Activated T-helper 2 cell treated with anti-CD3 and anti-CD28 coated beads, Interferon-gamma antibody, Interleukin-2, Interleukin-4, amounts not matched to agents 10 μg/mL and 5 μg/mL and 100 μg/mL, durations not matched to agents 14 hours and 24 hours and 36 hours (primary cell): ENCODE measurements at places on chromosomes 3 and 15.

DNA sequence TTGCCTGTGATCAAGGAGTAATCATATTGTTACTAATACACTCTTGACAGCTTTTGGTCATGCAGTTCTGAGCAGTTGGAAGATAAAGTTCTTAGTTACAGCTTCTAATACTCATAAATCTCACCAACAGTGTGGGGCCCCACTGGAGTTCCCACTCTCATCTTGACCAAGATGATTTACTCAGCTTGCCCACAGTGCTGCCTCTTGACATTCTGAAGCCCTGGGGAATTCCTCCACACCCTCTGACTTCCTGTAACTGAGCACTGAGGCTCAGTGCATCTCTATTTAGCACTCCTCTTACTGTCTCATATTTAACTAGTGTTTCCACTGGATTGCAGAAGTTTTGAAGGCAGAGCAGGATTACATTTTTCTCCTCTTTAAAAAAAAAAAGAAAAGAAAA is 1.9 kb upstream of the ARL6IP5 start:
- H3K36me3 ChIP-seq: peaks cover 31% of the 10 kb centered on the region
- H3K4me1 ChIP-seq: peaks cover 53% of the 10 kb centered on the region
- H3K27ac ChIP-seq: peak overlapping the region; percentile 98

DNA sequence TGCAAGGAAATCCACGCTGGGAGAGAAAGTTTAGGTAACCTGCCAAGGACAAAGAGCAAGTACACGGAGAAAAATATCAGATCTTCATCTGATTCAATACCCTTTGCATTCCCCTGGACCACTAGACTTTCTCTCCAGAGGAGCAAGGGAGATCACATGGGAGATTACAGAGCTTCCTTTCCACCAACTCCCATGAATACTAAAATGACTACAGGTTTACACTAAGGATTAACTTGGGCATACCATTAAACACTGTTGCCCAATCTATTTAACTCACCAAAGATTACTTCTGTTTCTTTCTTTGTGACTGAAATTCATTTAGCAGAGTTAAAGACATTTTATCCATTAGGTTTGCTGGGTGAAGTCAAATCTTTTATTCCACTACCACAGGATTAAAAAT is 71.2 kb downstream of the RYK start:
- DNase-seq: no peak
- no peaks in the 10 kb centered on the region for H3K4me1 ChIP-seq

DNA sequence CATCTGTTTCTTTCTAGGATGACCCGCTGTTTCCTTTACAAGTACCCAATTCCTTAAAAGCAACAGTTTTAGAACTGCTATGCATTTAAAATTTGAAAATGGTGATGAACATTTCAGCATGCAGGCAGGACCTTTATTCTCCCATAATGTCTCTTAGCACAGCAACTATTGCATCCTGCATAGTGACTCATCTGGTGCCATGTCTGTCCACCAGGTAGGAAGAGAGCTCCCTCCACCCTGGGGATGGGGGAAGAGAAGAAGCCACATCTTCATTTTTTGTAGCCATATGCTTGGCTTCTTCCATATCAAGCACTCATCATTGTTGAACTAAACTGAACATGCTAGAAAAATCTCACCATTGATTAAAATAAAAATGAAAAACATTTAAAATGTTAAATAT is 9.9 kb downstream of the GPR15 start:
- H3K36me3 ChIP-seq: peaks cover 22% of the 10 kb centered on the region
- H3K27ac ChIP-seq: peak overlapping the region; percentile 81
- H3K4me3 ChIP-seq: no peak overlapping the region

- H3K4me3 ChIP-seq: no peak overlapping the region
- no peaks in the 10 kb centered on the region for H3K4me1 ChIP-seq
- DNase-seq: no peak
- H3K27me3 ChIP-seq: no peaks in the 10 kb centered on the region
Measured at GRCh38 chr15:46091860-46092450, 457.1 kb downstream of the SQOR start.

- H3K27ac ChIP-seq: no peak overlapping the region
- no peaks in the 10 kb centered on the region for H3K36me3 ChIP-seq
- no peak overlapping the region for H3K4me3 ChIP-seq
- no peak for DNase-seq
- no peaks in the 10 kb centered on the region for H3K4me1 ChIP-seq
- peaks cover 7% of the 10 kb centered on the region for H3K27me3 ChIP-seq
Measured at GRCh38 chr15:51114437-51115119, 19.9 kb upstream of the TNFAIP8L3 start.

DNA sequence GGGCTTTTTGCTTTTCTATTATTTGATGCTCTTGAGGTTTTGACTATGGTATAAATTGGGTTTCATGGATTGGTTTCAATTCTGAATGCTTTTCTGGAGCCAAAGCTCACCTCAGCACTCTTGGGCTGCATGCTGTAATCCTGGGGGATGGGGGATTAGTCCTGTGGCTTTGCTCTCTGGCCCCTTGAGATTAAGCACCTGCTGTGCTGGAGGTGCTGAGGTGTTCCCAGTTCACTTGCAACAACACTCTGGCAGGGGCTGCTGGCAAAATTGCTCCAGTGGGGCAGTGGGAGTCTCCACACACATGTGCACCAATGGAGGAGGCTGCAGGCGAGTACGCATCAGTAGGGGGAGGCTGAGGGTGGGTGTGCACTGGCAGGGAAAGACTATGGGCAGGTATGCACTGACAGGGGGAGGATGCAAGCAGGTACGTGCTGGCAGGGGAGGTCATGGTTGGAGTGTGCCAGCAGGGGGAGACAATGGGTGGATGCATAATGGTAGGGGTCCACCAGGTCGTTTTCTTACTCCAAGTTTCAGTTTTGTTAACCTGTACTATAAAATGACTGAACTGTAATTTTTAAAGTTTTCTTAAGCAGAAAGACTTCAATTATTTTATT is 489.2 kb downstream of the FGF12 start:
- no peak for DNase-seq
- no peak overlapping the region for H3K4me3 ChIP-seq
- no peak overlapping the region for H3K27ac ChIP-seq
- no peaks in the 10 kb centered on the region for H3K27me3 ChIP-seq
- H3K36me3 ChIP-seq: no peaks in the 10 kb centered on the region

GRCh38 chr15:99708563-99708962 is 24.7 kb downstream of the LYSMD4 start:
- H3K27ac ChIP-seq: no peak overlapping the region
- DNase-seq: no peak
- H3K4me1 ChIP-seq: peaks cover 35% of the 10 kb centered on the region
- no peaks in the 10 kb centered on the region for H3K27me3 ChIP-seq
- H3K36me3 ChIP-seq: peaks cover 38% of the 10 kb centered on the region

DNA sequence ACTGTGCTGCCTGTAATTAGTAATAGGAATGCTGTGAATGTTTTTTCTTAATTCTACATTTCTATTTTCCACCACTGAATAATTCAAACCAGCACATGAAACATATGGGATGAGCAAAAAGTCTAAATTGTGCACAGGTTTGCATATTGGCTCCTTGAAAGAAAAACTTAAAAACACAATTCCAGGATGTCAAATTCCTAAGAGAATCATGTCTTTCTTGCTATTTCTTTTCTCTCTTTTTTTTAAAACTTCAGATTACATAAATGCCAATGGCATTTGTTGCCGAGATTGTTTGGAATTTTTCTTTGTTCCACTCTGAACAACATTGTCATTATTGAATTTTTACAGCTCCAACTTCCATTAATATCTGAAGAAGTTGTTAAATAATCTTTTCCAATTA is 60.8 kb downstream of the VGLL3 start:
- no peak for DNase-seq
- H3K27me3 ChIP-seq: no peaks in the 10 kb centered on the region
- no peaks in the 10 kb centered on the region for H3K4me1 ChIP-seq
- H3K36me3 ChIP-seq: no peaks in the 10 kb centered on the region
- no peak overlapping the region for H3K4me3 ChIP-seq

GRCh38 chr3:127819656-127820055 is 2.7 kb downstream of the MGLL start:
- H3K27ac ChIP-seq: no peak overlapping the region
- peaks cover 4% of the 10 kb centered on the region for H3K36me3 ChIP-seq
- H3K4me1 ChIP-seq: peaks cover 29% of the 10 kb centered on the region
- no peak overlapping the region for H3K4me3 ChIP-seq

DNA sequence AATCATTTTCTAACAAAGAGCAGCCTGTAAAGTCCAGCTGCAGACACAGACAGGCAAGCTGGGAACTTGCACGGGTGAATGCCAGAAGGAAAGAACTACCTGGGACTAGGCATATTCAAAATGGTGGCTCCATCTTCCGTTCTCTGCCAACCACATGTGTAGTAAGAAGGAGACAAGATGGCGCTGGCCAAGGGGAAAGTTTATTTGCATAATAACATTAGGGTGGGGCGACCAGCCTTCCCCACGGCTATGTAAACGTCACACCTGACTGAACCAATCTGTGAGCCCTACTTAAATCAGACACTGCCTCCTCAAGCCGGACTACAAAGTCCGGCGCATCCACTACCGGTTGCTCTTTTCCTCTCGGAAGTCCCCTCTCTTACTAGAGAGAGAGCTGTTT is 130.8 kb downstream of the SNRK start:
- H3K27ac ChIP-seq: no peak overlapping the region
- DNase-seq: no peak
- no peak overlapping the region for H3K4me3 ChIP-seq
- H3K27me3 ChIP-seq: no peaks in the 10 kb centered on the region
